ENCODE measurements at places on chromosomes 12 and 14.

DNA sequence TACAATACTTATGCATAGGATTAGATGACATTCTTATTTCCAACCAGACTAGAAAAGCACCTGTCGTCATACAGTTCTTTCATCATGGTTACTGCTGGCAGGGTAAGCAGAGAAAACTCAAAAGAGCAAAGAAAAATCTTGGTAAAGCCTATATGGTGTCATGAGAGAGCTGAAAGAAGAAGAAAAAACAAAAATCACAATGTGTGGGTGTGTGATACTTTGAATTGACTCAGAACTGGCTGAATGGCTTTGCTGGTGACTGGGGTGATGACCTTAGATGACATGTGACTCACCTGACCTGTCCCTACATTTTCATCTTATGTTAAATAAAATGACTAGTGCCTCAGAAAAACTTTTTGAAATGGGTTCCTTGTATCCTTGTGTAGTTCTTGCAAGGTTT is 278.1 kb upstream of the LMO3 start:
- DNase-seq = no peak

GRCh38 chr14:63901434-63902085 is 48.8 kb downstream of the SYNE2 start:
- no peak for DNase-seq

DNA sequence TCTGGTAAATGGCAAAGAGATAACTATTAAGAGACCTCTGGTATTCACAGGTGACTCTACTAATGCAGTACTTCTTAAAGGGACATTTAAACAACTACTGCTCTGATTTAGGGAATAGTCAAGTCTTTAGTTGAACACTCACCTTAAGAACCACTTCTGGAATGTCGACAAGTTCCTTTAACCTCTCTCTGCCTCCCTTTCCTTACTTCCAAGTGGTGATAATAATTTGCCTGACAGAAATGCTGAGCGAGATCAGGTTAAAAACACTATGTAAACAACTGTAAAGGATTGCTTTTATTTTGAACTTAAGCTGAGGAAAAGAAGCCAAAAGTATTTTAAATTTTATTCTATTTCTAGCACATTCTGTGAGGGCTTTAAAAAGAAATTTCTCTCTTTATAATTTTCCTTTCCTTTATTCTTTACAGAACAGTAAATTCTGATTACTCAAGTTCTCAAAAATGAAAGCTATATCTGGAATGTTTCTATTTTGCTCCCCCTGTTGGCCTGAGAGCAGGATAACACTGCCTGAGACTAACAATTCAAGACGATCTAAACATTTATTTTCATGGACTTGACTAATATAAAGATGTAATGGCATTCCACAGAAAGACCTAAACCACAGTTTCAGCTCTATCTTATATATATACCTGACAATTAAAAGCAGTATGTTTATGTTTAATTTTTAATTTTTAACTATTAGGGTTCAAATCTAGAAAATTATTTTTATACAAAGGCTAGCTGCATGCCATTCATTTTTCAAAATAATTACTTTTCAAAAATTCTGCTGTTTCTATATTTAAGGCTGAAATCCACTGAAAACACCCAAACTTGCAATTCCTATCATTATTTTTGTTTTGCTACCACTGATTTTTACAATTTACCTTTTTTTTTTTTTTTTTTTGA is 29.2 kb downstream of the ZCCHC8 start:
- peak; percentile 71 for DNase-seq

DNA sequence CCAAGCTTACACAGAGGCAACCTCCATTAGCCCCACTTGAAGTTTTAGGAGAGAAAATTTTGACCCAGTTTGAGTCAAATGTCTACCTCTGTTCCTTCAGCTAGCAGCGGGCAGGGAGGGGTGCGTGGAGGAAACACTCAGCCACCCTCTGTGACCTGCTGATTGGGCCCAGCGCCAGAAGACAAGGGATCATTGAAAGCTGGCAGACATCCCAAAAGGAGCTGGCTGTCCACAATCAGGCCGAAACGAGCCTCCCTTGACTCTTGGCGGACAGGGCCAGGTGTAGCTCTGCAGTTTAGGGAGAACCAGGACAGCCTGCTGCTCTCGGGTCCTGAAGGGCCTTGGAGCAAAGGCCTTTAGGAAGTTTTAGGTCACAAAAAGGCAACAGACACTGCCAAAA is 41.3 kb downstream of the CD9 start:
- DNase-seq = peak; percentile 48

GRCh38 chr14:90383126-90383730 is 13.6 kb upstream of the CALM1 start:
- peak; percentile 70 for DNase-seq

All from NCI-H2029 treated with DMSO at 0.1 percent for 48 hours (cell line).